Activated naive CD8-positive, alpha-beta T cell treated with anti-CD3 and anti-CD28 coated beads, Interleukin-2, amount 50 U/mL, for 24 hours (primary cell): ENCODE measurements at places on chromosomes 11 and 22.

DNA sequence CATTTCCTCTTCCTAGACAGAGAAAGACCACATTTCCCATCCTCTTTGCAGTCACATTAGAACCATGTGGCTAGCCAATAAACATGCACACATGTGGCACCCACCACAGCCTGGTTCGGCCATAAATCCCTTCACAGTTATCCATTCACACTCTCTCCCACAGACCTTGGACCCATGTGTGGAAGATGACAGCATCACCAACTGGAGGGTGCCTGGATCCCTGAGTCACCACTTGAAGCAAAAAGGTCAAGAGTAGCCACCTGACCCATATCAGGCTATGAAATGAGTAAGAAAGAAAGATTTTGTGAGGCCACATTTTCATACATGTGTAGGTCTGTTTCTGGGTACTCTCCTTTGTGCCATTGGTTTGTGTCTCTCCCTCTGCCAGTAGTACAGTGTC is 9.0 kb upstream of the TMEM121B start:
- no peak for DNase-seq

DNA sequence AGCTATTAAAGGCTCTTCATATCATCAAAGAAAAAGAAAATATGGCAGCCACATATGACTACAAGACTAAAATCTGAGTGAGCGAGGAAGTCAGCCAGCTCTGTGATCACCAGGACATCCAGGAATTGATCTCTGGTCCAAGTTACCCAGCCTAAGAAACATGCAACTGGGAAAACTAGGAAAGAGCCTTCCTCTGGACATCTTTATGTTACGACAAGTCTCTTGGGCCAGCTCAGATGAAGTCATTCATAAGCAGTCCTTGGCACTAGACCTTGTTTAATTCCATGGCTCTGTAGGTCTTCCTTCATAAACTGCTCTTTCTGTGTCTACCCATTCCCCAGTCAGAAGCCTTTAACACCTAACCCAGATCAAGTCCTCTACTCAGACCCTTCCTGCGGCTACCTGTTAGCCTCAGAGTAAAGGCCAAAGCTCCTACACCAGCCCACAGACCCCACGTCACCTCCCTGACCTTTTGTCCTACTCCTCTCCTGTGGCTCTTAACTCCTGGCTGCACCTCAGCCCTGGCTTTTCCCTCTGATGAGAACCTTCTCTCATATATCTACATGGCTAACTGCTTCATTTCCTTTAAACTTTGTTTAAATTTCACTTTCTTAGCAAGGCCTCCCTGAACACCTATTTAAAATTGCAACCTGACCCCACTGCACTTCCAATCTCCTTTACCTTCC is 134.0 kb downstream of the KIF18A start:
- no peak for DNase-seq

DNA sequence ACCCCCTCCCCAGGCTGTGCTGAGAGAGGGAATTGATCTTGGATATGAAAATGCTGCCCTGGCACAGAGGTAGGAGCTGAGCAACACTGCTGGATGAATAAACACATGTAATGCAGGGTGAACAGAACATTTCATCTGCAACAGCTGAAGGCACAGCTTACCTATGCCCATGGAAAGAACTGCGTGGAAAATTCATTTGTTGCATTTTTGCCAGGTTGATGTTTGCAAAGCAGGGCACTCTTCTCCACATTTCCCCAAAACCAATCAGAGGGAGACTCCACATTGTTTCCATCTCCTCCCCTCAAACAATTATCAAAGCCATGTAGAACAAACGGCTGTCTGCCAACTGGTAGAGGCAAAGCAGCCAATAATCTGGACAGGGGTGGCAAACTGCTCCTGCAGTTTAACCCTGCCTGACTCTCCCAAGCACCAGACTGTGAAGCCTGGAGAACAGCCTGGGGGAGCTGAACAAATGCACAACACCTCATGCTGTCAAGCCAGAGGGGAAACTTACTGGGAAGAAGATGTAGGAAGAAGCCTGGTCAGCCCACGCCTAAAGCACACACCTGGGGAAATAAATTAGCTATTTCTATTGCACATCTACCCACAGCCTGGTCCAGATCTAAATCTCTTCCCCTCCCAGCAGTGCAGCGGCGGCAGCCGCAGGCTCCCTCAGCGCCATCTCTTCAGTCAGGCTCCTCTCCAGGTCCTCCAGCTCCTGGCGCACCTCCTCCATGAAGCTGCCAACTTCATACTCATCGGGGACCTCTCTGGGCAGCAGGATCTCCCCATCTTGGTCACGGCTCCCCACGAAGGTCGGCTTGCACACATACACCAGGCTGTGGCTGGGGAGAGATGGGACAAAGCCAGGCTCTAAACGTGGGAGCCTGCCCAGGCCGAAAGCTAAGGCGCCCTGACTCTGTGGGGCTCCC is 44.3 kb downstream of the DKK3 start:
- no peak for DNase-seq

DNA sequence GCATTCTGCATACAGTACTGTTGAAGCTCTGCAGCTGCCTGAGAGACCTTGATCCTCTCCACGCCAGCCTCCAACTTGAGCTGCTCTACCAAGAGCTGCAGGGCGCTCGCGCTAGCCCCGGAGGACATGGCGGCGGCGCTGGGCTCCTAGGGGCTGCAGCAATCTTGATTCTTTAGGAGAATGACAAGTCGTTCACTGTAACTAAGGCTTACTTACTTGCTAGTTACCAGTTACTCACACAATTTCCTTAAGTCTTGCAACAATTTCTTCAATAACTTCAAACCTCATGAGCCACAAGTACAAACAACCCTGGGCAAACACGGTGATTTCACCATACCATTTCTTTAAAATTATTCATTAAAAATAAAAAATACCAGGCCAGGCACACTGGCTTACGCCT is 21.9 kb downstream of the SBF2 start:
- DNase-seq: no peak

DNA sequence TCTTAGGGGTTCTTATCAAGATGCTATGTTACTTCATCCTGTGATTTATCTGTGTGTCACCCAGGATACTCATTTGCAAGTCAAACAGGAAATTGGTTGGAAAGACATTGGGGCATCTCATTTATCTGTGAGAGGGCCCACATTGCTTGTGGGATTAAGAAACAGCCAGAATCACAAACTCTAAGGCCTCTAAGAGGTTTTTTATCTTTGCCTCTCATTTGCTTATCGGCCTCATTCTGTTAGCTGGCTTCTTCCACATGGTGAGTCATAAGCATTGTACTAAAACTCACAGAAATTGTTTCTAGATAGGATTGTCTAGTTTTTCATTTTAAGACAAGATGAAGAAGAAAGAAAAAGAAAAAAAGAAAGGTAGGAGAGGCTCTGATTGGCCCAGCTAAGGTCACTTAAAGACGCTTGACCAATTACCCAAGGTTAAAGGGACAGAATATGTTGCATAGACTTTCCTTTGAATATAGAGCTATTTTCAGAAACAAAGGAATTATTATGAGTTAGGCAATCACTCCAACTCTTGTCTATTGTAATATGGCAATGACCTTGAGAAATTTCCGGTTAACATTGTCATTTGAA is 121.9 kb downstream of the ARHGAP42 start:
- no peak for DNase-seq

DNA sequence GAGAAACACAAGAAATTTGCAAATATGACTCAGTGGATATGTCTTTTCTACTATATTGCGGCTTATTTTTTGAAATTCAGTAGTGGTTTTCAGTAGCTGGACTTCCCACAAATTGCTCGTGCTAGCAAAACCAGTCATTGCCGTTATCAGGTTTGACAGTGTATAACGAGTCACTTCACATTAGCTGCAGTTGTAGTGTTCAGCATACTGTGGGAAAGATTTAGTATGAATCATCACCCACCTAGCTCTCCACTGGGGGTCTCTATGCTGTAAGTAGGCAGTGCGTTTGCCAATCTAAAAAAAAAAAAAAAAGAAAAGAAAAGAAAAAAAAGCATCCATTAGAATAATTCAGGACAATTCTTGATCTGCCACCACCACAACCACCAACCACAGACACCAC is 1318.9 kb downstream of the LRRC4C start:
- DNase-seq: no peak

DNA sequence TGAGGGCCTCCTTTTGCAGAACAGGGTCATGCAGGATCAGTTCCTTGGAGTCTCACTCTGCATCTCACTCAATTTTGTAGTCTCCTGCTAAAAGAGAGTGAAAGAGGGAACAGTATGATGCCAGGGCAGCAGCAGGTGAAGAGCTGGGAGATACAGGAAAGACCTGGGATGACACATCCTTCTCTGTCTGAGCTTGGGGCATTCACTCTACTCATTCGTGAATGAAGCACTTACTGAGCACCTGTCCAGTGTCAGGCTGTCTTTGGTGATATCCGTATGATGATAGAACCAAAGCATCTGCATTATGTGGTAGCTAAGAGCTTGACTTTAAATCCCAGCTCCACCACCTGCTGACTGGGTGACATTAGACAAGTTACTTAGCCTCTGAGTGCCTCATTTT is 14.4 kb downstream of the SREBF2 start:
- no peak for DNase-seq
